ENCODE measurements at places on chromosomes 7 and 10.
A peak's percentile ranks its signal among the peaks of the same experiment; 100 is the strongest.

DNA sequence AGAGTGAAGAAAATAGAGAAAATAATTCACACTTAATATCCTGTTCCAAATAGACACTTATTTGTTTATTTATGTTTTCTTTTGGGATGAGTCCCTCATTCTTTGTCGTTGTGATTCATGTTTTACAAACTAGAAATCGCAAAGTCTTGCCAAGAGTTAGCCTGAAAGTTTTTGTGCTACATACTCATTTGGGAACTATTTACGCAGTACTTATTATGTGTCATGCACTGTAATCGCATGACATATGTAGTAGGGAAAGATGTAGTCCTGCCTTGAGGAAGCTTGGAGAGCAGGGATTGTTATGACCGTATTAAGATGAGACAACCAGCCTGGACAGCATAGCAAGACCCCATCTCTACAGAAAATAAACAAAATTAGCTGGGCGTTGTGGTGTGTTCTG, 189.3 kb downstream of the ABCA13 start:
- ATAC-seq, result no peak

GRCh38 chr10:124320778-124321432, 97.8 kb downstream of the OAT start:
- ATAC-seq, result no peak

- no peak for ATAC-seq
Measured at GRCh38 chr7:131312838-131313237, 14.8 kb upstream of the MKLN1 start.

GRCh38 chr10:124680675-124681074, 63.5 kb downstream of the FAM53B start:
- ATAC-seq, result no peak

DNA sequence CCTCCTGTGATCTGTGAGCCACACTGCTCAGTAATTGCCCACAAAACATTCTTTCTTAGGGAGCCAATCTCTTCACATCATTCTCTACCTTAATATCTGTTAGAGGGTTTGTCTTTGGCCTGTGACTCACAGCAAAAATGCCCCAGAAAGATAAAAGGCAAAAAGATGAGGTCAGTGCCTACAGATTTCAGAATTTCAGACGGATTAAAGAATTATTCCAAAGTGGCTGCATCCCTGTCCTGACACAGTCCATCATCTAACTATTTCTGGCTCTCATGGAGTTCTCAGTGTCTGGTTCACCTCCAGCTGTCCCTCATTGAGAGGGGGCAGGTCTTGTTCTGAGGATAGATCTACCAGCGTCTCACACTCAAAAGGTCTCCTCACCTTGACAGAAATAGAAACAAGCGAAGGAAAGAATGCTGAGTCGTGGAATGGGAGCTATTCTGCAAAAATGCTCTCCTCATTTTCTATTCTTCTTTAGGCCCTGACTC, 138.5 kb upstream of the AOAH start:
- ATAC-seq, result peak; percentile 70

DNA sequence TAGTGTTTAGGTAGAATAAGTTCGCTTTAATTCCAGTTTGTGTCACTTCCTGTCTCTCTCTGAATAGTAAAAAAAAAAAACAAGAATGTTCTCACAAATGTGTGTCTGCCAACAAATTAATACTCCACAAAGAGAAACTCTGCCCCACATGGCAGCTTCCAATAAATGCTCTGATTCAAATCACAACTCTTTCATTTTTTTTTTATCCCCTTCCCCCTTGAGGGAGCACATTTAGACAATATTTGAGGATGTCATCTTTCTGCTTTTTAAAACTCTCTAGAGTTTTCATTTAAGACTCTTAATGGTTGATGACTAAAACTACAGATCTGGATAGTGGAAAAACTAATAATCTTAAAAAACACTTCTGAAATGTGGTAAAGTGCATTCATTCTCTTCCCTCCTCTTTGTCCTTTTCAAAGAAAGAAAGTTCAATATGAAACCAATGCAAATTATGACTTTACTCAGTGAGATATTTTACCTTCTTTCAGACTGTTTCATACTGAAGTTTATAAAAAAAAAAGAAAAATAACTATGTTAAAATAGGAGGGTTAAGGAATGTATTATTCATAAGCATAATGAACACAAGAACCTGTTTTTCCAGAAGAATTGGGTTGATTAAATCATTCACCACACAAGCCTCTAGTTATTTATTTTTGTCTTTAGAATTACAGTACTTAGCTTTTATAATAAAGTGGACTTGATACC, 42.3 kb downstream of the ARID5B start:
- ATAC-seq, result peak; percentile 38

DNA sequence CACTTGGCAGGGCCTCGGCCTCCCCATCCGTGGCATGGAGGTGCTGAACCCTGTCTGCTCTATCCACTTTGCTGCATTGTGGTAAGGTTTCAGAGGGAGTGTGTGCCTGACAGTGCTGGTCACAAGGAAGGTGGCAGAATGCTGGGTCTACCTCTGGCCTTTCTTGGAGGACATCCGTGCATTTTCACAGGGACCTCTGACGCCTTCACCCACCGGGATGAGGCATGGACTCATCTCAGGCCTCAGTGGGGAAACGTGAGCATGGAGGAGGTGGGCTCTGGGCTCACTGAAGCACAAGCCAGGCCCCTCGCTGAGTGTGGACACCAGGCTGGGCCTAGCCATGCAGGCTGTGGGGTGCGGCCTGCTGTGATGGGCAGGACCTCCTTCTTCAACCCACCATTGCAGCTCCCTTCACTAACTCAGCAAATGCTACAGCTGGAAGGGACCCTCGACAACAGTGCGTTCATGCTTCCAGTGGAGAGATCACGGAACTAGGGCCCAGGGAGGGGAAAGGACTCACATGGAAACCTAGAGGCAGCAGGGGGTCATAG, 8.6 kb downstream of the TBATA start:
- no peak for ATAC-seq

GRCh38 chr10:48760983-48761382, 76.3 kb downstream of the WDFY4 start:
- ATAC-seq, result no peak

DNA sequence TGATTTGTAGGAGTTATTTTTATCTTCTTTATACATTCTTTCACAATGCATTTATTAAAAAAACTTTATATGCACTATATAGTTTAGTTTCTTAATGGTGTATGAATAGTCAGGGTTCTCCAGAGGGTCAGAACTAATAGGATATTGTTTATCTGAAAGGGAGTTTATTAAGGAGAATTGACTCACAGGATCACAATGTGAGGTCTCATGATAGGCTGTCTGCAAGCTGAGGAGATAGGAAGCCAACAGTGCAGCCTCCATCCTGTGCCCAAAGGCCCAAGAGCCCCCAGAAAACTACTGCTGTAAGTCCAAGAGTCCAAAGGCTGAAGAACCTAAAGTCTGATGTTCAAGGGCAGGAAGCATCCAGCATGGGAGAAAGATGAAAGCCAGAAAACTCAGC, 192.8 kb upstream of the AHR start:
- ATAC-seq, result no peak
